Stimulated activated CD4-positive, alpha-beta T cell treated with anti-CD3 and anti-CD28 coated beads, Interleukin-12 subunit alpha, Interleukin-12 subunit beta, amount 100 ng/mL, for 24 hours (primary cell): ENCODE measurements at places on chromosomes 3 and 15.

GRCh38 chr3:105537371-105538080, 170.8 kb downstream of the ALCAM start:
- DNase-seq = no peak

DNA sequence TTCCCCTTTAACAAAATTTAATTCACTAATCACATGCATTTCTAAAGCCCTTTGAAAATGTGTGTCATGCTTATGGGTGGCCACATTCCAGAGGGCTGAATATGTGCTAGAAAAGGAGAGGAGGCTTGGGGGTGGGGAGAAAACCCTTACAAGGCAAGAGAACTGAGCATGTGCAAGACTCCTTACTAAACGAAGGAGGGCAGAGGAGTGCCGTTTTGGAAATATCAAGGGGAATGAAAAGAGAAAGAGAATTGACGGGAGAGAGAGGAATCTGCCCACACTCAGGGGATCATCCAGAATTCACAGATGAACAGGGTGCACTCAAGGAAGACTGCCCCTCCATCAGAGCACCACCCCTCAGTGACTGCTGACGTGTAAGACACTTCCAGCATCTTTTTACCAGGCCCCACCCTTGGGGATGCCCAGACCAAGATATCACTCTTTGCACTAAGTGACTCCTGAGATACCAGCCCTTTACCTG, 37.9 kb upstream of the TSC22D2 start:
- no peak for DNase-seq

GRCh38 chr3:12960497-12960896, 112.7 kb downstream of the IQSEC1 start:
- no peak for DNase-seq

GRCh38 chr3:59935025-59935424, 885.2 kb upstream of the CFAP20DC start:
- no peak for DNase-seq

- DNase-seq = no peak
These were observed 3.8 kb downstream of the GPR156 start for GRCh38 chr3:120281261-120281660.
